Ureter (tissue), 1 donor: ENCODE measurements at places on chromosomes 11 and 22. TPM values are rescaled to one million over a fixed set of nuclear protein-coding genes. Genes with fewer than 3 reads are reported as not detected.

The CCDC81 gene
- total RNA-seq: 1.0 TPM

The SYT13 gene
- total RNA-seq: not detected

The C22orf31 gene
- not detected for total RNA-seq

The OVOL1 gene
- 25.8 TPM for total RNA-seq

The HEPN1 gene
- not detected for total RNA-seq

The MMP8 gene
- total RNA-seq: not detected

The MYO7A gene
- total RNA-seq: 5.8 TPM

The SLCO2B1 gene
- total RNA-seq: 48.4 TPM

The KLHL22 gene
- total RNA-seq: 26.2 TPM

The EPS8L2 gene
- 156 TPM for total RNA-seq

The STX5 gene
- 30.1 TPM for total RNA-seq

The NAP1L4 gene
- 189 TPM for total RNA-seq

The NRIP3 gene
- 2.4 TPM for total RNA-seq

The FADD gene
- total RNA-seq: 25.8 TPM

The B4GALNT4 gene
- 3.3 TPM for total RNA-seq

The OR51D1 gene
- total RNA-seq: not detected

The SCN4B gene
- 1.4 TPM for total RNA-seq

The HBB gene
- 144 TPM for total RNA-seq

The KDELR3 gene
- 7.5 TPM for total RNA-seq

The BEST1 gene
- 9.4 TPM for total RNA-seq

The RGL4 gene
- total RNA-seq: not detected

The TEF gene
- total RNA-seq: 27.5 TPM

The THRSP gene
- not detected for total RNA-seq

The AIFM3 gene
- total RNA-seq: 15.4 TPM
